CD4-positive, alpha-beta T cell treated with Interleukin-17A for 1 hour (primary cell): ENCODE measurements at places on chromosomes 1 and 21.

DNA sequence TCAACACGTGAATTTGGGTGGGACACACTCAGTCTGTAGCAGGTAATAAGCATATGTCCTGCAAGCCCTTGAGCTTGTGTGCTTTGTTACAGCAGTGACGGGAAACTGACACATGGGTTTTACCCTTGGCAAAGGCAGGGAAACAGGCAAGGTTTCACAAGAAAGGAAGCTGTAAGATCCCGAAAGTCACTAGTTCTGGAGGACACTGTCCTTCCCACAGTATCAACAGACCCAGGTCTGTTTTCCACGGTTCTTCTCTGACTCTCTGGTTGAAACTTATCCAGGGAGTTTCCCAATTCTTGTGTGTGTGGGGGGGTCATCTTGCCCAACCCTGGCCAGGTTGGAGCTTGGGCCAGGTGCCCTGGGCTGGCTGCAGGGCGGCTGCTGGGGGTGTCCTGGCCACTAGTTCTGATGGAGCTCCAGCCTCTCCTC lies 29.3 kb upstream of the ZBTB21 start:
- no peak for DNase-seq

- peak; percentile 8 for DNase-seq
Observed at GRCh38 chr1:37931102-37931360, 15.8 kb downstream of the INPP5B start.

DNA sequence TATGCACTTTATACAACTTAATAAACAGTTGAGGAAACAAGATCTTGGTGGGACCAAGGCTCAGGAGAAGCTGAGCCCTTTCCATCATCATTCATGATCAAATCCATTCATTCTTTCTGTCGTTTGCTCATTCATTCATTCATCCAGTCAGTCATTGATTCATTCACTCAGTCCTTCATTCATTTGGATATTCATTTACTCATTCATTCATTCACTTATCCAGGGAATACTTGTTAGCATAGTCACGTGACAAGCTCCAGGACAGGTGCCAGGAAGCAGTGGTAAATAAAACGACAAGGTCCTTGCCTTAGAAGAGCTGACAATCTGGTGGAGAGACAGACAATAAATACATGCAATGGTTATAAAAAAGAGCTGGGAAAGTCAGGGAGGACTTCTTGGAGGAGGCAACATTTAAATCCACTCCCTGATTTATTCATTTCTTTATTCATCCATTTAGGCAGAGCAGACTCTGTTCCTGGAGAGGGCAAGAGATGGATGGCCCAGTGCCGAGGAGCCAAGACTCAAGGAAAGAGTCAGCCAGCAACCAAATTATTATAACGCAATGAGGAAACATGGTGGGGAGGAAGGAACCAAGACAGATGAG lies 74.1 kb upstream of the CASZ1 start:
- no peak for DNase-seq

DNA sequence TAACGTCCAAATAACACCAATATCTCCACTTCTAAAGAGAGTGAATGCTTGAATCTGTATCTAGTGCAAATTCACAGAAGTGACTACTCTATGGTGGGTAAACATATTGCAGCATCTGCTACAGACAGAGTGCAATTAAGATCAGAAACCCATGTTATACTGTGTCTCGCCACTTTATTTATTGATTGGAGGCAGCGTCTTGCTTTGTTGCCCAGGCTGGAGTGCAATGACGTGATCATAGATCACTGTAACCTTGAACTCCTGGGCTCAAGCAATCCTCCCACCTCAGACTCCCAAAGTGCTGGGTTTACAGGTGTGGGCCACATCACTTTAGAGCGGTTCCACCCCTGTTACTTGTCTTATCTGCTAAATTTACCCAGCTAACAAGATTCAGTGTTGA lies 57.0 kb downstream of the HLCS start:
- DNase-seq, result no peak

DNA sequence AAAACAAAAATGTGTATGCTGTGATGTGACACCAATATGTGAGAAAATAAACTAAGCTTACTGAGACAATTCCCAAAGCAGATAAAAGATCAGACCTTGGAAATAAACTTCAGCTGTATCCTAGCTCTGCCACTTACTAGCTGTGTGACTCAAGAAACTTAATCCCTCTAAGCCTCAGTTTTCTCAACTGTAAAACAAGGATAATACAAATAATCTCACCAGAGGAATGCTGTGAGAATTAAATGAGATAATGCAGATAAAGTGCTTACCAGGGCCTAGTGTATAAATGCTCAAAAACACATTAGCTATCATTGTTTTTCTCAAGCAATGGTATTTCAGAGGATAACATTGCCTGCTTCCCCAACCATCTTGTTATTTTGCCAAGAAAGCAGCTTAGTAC lies 2.1 kb downstream of the HEATR1 start:
- DNase-seq, result no peak

DNA sequence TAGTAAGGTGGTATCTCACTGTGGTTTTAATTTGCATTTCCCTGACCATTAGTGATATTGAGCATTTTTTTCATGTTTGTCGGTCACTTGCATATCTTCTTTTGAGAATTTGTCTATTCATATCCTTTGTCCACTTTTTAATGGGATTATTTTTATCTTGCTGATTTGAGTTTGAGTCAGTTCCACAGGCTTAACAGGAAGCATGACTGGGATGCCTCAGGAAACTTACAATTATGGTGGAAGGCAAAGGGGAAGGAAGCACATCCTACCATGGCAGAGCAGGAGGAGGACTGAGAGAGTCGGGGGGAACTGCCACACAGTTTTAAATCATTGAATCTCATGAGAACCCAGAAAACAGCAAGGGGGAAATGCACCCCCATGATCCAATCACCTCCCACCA lies 51.1 kb downstream of the ODF2L start:
- no peak for DNase-seq

- DNase-seq, result no peak
Observed at GRCh38 chr1:22685591-22686059, 25.0 kb upstream of the EPHB2 start.

DNA sequence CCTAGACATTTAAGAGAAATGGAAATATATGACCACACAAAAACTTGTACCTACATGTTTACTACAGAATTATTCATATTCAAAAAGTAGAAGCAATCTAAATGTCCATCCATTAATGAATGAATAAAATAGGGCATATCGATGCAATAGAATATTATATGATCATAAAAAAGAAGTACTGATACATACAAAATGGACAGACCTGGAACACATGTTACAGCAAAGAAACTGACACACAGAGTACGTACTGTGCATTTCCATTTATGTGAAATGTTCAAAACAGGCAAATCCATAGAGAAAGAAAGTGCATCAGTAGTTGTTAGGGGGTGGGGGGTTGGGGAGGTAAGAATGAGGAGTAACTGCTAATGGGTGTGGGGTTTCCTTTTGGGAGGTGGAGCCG lies 39.2 kb downstream of the B3GALNT2 start:
- no peak for DNase-seq

DNA sequence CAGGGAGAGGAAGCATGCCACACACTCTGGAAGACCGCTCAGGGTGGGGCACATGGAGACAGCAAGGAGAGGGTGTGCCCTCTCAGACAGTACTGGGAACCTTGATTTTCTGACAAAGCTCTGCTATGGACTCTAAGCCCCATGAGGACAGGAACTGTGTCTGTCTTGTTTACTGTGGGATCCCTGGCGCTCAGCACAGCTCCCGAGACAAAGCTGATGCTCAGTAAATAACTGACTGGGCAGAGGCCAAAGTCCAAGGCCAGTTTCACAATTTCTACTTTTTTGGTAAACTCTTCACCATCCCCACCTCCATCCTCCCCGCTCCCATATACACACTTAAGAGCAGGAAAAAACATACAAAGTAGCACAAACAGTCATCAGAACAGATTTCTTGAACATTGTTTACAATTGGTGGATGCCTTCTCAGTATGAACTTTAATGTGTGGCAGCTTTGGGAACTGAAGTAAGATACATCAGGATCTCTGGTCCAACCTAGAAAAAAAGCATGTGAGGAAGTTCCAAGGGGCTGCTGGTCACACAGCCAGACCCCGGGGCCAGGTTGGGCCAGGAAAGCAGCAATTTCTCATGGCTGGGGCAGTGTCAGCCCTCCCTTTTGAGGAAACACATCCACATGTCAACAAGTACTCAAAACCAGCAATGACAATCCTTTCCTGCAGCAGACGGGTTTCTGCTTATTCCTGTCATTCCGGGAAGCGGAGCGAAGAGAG lies 5.6 kb upstream of the AHCYL1 start:
- DNase-seq, result no peak

DNA sequence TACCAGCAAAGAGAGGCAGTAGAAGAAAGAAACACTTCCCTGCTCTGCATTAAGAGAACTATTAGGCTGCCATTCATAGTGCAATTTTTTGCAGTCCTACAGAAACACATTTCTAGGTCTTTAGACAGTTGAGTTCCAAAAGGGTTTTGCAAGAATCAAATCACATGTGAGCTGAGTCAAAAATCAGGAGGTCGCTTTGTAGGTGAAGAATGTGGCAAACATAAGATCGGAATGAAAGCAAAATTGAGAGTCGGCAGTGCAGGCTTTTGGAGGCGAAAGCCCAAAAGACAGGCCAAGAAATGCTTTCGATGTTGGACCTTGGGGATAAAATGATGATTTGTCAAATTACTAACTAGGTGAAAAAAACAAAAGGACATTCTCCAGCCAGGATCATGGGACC lies 213.5 kb upstream of the NRIP1 start:
- DNase-seq, result no peak

- no peak for DNase-seq
Observed at GRCh38 chr1:218904416-218904815, 269.3 kb upstream of the LYPLAL1 start.

- DNase-seq, result peak; percentile 68
Observed at GRCh38 chr1:168408884-168409283, 128.2 kb downstream of the TBX19 start.

- no peak for DNase-seq
Observed at GRCh38 chr1:239178961-239179360, 207.4 kb upstream of the CHRM3 start.

- DNase-seq, result no peak
Observed at GRCh38 chr1:55046871-55047270, 7.5 kb downstream of the PCSK9 start.

GRCh38 chr1:19430121-19431068 lies 54.9 kb downstream of the CAPZB start:
- DNase-seq, result no peak

- DNase-seq, result no peak
Observed at GRCh38 chr1:159591981-159592380, 4.4 kb downstream of the APCS start.

- peak; percentile 86 for DNase-seq
Observed at GRCh38 chr1:151993734-151994496, at the start of gene S100A10. S100A10 (minus strand) TSS chr1:151993859; CDS start chr1:151986230, 7,629 bp downstream.

GRCh38 chr1:224883091-224883490 lies 46.4 kb upstream of the DNAH14 start:
- no peak for DNase-seq

GRCh38 chr1:241775021-241775420 lies 73.0 kb upstream of the EXO1 start:
- DNase-seq, result no peak

DNA sequence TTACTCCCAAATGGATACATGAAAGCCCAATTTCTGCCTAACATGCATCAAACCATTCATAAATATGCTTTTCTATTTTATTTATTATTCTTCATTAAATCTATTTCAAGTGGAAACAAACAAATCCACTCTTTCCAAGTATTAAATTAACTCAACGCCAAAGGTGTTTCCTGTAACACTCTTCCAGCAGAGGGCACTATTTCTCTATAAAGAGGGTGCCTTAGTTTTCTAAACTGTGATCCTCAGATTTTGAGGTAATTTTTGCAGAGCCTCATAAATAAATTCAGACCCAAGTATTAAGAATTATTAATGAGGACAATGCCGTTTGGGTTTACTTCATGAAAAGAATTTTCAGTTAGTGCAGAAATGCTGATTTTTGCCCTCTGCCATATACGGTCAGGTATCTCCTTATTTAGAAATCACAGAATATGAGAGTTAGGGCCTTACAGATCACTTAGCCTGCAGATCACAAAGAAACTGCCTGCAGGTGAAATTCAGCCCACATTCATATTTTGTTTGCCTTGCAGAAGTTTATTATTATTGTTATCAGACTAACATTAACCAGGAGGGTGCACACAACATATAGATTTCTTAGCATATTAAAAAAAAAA lies 40.1 kb upstream of the MYSM1 start:
- peak; percentile 77 for DNase-seq

DNA sequence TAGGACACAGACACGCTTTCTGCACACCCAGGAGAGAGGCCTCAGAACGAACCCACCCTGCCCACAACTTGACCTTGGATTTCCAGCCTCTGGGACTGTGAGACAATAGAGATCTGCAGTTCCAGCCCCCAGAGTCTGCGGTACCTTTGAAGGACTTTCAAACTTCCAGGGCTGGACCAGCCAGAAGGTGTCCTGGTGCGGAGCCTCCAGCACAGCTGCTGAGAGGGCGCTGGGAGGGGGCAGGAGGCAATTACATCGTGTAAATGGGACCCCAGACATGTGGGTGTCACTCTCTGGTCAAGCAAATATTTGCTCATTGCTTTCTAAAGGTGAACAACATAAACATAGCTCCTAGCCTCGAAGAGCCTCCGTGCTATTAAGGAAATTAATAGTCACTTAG lies 58.7 kb upstream of the ACTRT2 start:
- DNase-seq, result no peak

GRCh38 chr1:146029117-146029516 lies 7.6 kb upstream of the HJV start:
- no peak for DNase-seq

- DNase-seq, result no peak
Observed at GRCh38 chr1:179021873-179022272, 3.8 kb upstream of the FAM20B start.

- no peak for DNase-seq
Observed at GRCh38 chr1:154923695-154924094, 12.8 kb downstream of the PMVK start.

GRCh38 chr21:43719748-43720538 lies 1.0 kb downstream of the PDXK start:
- DNase-seq, result peak; percentile 35

DNA sequence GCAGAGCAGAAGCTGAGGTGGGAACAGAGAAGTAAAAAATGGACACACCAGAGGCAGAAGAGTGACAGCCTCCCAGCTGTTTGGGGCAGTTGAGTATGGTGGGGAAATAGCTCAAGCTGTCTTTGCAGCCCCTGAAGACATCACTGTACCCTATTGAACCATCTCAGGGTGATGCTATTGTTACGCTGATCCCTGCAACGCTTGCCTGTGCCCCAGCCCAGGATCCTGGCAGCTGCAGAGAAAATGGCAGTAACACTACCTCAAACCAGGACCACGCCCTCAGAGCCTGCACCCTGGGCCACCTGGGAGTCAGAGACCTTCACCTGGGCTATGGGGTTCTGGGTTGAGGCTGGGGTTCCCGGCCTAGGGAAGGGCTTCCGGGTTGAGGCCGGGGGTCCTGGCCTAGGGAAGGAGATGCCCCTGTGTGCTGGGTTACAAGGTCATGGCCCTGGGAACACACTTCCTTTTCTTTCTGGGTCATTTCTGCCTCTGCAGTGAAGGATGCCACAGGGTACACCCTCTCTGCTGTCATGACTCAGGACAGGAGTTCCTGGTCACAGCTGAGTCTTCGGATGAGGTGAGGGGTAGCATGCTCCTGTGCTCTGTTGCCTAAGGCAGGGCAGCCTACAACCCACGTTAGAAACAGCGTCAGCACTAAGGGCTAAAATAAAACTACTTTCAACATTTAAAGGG lies 11.6 kb downstream of the BSND start:
- no peak for DNase-seq
